Stimulated activated CD4-positive, alpha-beta T cell treated with anti-CD3 and anti-CD28 coated beads, Interleukin-4, amount 100 ng/mL, for 4 hours (primary cell): ENCODE measurements at places on chromosomes 2 and 18.

DNA sequence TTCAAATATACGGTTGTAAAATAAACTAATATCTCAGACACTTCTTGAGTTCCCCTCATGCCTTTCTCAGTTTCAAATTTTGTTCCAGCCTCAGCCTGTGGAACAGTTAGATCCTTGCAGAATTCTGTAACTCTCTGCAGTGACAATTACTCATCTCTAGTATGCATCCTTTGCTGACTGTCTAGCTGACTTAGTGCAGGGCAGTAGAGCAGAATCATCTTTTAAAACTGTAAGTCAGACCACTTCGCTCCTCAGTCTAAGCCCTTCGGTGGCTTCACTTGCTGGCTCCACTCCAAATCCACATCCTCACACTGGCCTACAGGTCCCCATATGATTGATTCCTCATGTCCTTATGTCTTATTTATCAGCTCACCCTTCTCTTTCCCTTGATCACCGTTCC, 164.1 kb upstream of the ZSWIM2 start:
- DNase-seq = no peak

- no peak for DNase-seq
Observed at GRCh38 chr2:120875431-120875830, 139.8 kb downstream of the GLI2 start.

- no peak for DNase-seq
Observed at GRCh38 chr2:43943809-43944452, 51.9 kb downstream of the LRPPRC start.

DNA sequence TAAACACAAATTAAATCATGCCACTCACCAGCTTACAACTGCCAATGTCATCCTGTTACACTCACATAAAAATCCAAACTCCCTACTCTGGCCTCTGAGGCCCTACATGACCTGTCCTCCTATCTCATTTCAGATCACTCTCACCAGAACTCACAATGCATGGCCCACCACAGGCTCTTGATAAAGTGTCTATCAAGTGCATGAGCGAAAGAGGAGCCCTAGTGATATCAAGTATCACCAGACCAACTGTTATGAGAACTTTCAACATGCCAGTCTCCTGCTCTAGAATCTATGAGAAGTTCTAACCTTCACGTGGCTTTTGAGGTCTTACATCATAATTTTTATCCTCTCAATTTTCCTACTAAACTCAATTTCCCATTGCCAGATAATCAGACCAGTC, 76.4 kb upstream of the CD226 start:
- DNase-seq = no peak

GRCh38 chr2:39772812-39773152, 6.3 kb downstream of the THUMPD2 start:
- DNase-seq = no peak

DNA sequence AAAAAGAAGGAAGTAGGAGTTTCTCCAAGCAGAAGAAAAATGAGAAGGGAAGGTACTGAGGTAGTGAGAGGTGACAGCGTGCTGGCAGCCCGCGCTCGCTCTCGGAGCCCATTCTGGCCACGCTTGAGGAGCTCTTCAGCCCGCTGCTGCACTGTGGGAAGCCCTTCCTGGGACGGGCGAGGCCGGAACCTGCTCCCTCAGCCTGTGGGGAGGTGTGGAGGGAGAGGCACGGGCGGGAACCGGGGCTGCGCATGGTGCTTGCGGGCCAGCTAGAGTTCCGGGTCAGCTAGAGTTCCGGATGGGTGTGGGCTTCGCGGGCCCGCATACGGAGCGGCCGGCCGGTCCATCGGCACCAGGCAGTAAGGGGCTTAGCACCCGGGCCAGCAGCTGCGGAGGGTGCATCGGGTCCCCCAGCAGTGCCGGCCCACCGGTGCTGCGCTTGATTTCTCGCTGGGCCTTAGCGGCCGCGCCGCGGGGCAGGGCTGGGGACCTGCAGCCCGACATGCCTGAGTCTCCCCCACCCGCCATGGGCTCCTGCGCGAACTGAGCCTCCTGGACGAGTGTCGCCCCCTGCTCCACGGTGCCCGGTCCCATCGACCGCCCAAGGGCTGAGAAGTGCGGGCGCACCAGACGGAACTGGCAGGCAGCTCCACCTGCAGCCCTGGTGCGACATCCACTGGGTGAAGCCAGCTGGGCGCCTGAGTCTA, 11.1 kb upstream of the CYS1 start:
- DNase-seq = no peak

DNA sequence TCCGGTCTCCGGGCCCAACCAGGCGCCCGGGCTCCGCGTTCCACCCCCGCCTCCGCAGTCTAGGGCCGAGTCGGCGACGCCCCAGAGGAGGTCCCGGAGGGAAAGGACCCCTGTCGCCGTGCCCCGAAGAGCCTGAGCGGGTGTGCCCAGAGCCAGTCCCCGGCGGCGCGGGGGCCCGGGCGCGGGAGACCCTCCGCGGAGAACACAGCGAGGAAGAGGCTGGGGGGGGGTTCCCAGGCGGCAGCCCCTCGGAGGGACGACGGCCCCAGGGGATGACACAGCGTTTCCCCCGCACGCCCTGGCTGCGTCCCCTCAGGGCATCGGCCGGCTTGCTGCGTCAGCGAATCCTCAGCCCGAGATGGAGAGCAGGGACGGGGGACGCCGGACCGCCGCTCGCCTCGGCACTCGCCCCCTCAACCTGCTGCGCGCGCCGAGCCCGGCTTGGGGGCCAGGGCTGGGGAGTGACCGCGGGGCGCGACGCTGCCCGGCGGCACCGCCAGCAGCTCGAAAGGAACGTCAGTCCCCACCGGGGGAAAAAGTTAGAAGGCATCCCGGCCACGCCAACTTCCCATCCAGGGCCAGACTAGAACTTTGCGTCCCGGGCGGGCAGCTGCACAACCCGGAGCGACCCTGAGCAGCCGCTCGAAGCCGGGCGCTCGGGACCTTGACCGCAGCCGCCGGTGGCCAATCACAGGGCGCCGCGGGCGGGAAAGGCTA, 711 bp downstream of the SFXN5 start:
- DNase-seq = peak; percentile 51

GRCh38 chr2:23127465-23127864, 257.5 kb upstream of the KLHL29 start:
- DNase-seq = no peak

DNA sequence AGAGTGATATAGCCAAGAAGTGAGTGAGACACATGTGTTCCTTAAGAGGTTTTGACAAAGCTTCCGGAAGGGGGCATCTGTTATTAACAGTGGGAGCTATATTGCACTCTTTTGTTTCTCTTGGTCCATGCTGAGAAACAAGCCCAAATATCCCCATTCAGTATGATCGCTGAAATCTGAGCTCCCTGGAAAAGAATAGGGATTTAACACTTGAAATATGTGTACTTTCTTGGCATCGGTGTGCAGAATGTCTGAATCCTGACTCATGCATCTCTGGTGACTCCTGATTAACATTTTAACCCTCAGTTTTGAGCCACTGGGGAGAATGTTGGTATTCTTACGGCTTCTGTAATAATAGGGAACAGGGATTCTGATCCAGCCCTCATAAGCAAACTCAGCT, 448.1 kb downstream of the TSN start:
- no peak for DNase-seq

DNA sequence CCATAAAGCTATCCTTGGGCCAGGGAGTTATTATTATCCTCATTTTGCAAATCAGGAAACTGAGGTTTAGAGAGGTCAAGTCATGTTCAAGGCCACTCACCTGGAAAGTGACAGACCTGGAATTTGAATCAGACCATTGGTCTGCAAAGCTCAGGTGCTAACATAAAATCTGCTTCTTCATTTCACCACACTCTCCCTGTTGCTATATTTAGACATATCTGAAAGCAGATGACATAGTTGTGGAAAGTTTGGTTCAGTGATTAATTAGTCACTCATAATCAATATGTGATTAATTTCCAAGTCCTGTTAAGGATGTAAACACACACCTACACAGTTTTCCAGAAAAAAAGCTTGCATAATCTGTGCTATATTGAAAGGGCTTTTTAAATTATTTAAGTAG, 57.4 kb downstream of the LINC00305 start:
- DNase-seq = no peak
